Aorta (tissue), 5 donors: ENCODE measurements at places on chromosomes 6 and 20. TPM values are rescaled to one million over a fixed set of nuclear protein-coding genes. Genes with fewer than 3 reads are reported as not detected.

The FOXP4 gene
- total RNA-seq = 31.6 TPM

The CDH22 gene
- not detected for total RNA-seq

DNA sequence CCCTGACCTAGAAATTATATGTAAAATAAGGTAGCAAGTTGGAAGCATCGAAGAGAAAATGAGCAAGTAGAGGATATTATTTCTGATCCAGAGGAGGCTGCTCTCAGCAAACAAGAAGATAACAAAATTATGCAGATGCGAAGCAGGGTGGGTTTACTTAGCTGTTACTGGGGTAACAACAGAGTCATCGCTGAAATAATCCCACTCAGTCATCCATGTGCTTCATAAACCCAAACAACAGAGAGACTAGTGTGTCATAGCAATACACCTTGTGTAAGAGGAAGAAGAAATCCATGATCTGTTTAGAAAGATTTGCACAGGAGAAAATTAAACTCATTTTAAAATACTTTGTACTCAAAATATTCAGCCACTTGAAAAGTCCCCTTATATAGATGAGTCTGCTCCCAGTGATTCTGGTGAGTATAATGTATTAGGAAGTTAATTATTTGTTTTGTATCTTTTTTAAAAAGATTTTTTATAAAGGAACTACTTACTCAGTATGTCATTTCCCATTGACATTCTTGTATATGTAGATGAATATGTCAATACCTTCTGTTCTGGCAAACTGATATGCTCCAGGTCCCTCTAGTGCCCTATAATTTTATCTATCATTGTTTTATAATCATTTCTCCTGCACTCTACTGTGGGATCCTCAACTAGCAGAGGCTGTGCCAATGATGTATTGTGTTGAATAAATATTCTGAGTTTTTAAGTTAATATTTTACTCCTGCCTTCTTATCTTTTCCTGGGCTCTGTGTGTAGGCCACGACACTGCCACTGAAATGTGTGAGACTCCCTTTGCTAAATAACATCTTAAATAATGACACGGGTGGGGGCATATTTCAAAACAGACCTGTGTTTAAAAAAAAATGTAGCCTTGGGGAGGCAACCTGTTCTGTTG is 8.6 kb upstream of the HIVEP2 start:
- H3K4me3 ChIP-seq = no peak overlapping the region
- no peaks in the 10 kb centered on the region for H3K36me3 ChIP-seq
- no peaks in the 10 kb centered on the region for H3K4me1 ChIP-seq
- no peak overlapping the region for H3K27ac ChIP-seq
- no peak for DNase-seq

The CNKSR3 gene
- 19.3 TPM for total RNA-seq

The EYA4 gene
- 4.4 TPM for total RNA-seq

- no peaks in the 10 kb centered on the region for H3K4me1 ChIP-seq
- no peaks in the 10 kb centered on the region for H3K27me3 ChIP-seq
- no peak for DNase-seq
- H3K4me3 ChIP-seq = no peak overlapping the region
- no peak overlapping the region for H3K27ac ChIP-seq
- no peaks in the 10 kb centered on the region for H3K36me3 ChIP-seq
These were observed 208.5 kb upstream of the CITED2 start for GRCh38 chr6:139582956-139583355.

The RAD21L1 gene
- total RNA-seq = not detected

GRCh38 chr6:138869398-138869797 is 73.5 kb downstream of the ECT2L start:
- H3K36me3 ChIP-seq = no peaks in the 10 kb centered on the region
- no peaks in the 10 kb centered on the region for H3K4me1 ChIP-seq
- H3K4me3 ChIP-seq = no peak overlapping the region
- H3K27ac ChIP-seq = no peak overlapping the region
- no peak for DNase-seq

The IPCEF1 gene
- total RNA-seq = 3.7 TPM

The DDR1 gene
- total RNA-seq = 29.5 TPM

DNA sequence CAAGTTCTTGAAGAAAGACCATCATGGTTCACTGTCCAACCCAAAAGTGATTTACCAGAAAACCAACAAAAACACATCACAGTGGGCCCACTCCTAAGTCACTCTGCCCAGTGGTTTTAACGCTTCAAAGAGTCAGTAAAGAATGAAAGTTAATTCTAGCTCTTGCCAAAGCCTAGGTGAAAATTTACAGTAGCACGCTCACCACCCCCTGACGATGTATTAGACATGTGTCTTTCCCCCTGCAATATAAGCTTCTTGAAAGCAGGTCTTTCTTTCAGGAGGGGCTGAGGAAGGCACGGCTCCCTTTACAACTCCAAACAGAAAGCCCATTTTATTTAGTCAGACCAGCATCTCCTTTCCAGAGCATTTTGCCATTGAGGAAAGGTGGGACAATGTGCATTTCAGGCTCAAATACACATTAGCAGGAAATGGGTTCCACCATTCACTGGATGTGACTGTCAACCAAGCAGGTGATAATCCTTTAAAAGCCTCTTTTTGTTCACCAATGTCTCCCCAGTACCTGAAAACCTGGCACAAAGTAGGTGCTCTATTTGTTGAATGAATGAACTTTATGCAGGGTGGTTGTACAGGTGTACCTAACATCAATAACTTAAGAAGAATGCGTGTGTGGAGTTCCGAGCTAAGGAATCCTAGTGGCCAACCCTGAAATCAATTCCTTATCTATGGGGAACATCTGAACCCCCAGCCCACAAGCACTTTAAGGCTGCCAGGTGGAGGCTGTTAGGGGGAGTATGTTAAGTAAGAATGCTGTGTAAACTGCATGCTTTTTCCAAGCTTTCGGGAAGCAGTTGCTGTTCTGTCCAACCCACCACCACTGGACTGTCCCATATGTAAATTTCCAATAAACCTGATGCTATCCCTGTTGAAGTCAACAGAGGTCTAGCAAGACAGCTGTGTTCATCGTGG is 11.4 kb downstream of the EZR start:
- DNase-seq = no peak
- no peaks in the 10 kb centered on the region for H3K36me3 ChIP-seq
- no peaks in the 10 kb centered on the region for H3K4me1 ChIP-seq
- H3K4me3 ChIP-seq = no peak overlapping the region

GRCh38 chr20:62155428-62156253 is 12.1 kb downstream of the SS18L1 start:
- H3K36me3 ChIP-seq = no peaks in the 10 kb centered on the region
- H3K4me1 ChIP-seq = no peaks in the 10 kb centered on the region
- no peak overlapping the region for H3K4me3 ChIP-seq
- H3K27me3 ChIP-seq = no peaks in the 10 kb centered on the region
- no peak for DNase-seq
- H3K27ac ChIP-seq = no peak overlapping the region

GRCh38 chr20:57957411-57958049 is 247.7 kb upstream of the PMEPA1 start:
- H3K27me3 ChIP-seq = no peaks in the 10 kb centered on the region
- H3K36me3 ChIP-seq = no peaks in the 10 kb centered on the region
- DNase-seq = no peak
- no peak overlapping the region for H3K4me3 ChIP-seq
- H3K4me1 ChIP-seq = no peaks in the 10 kb centered on the region
- no peak overlapping the region for H3K27ac ChIP-seq

The COL20A1 gene
- total RNA-seq = not detected

The TNNC2 gene
- total RNA-seq = not detected

The CDH26 gene
- total RNA-seq = 4.5 TPM

DNA sequence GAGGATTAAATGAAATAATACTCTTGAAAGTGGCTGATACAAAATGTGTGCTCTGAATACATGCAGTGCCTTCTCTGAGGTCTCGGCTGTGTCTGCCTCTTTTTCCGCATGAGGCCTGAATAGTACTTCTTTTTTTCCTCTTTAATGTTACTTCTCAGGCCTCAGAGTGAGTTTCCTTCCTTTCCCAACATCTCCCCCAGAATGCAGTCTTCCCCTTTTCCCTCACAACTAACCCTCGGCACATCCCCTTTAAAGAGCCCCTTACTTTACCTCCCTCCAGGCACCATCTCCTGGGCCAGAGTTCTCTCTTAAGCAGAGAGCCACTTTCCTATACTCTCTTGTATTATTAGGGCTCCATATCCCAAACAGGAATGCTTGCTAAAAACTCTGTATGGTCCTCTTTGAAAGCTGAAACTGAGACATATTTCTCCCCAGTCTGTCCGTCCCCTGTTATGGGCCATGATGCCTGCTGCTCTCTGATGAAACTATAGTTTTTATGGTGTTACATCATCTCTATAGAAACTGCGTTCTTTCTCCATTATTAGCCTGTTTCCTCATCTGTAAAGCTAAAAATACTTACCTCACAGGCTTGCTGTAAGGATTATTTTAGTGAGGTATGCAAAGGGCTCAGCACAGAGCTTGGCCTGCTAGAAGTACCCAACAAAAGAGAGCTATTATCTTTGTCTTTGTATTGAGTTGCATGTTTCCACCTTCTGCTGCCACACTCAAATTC is 2.3 kb downstream of the PLAGL2 start:
- H3K27ac ChIP-seq = no peak overlapping the region
- no peak for DNase-seq
- peaks cover 3% of the 10 kb centered on the region for H3K4me1 ChIP-seq
- no peaks in the 10 kb centered on the region for H3K36me3 ChIP-seq
- H3K27me3 ChIP-seq = no peaks in the 10 kb centered on the region

- H3K4me3 ChIP-seq = no peak overlapping the region
- DNase-seq = no peak
- H3K27ac ChIP-seq = no peak overlapping the region
- no peaks in the 10 kb centered on the region for H3K4me1 ChIP-seq
- no peaks in the 10 kb centered on the region for H3K36me3 ChIP-seq
These were observed 41.6 kb upstream of the RPN2 start for GRCh38 chr20:37137547-37137946.
